ENCODE measurements at places on chromosomes 4 and X.

- DNase-seq: no peak
Observed at GRCh38 chrX:32395878-32396277, 815.5 kb downstream of the DMD start.

DNA sequence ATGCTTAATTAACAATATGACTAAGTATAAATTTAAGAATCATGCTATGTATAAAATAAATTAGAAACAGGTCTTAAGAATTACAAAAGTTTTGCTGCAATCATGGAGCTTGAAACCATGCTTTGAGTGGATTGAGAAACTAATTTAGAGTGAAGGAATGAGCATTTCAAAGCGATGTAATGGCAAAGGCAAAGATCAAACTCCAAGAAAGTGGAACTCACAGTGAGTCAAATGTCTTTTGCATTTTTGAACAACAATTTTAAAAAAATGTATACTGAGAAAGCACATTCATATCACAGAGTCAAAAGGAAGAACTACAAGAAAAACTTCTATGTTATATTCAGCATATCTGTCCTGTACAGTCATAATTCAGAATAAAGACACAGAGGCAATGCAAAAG lies 6.6 kb downstream of the GPRIN3 start:
- DNase-seq: no peak

DNA sequence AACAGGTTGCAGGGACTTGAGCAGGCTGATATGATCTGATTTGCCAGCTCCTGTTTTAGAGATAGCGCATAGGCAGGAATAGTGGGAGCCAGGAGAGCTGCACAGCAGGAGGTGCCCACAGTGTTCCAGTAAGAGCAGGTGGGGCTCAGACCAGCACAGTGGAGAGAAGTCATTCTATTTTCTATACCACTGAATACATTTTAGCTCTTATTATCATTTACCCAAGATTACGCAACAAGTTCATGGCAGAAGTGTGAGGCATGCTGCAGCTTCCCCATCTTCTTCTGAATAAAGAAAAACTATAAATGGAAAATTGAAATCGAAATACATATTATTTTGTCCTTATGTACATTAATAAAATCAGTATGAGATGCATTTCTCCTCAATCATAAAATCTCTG lies 114.7 kb upstream of the EDNRA start:
- DNase-seq: no peak

DNA sequence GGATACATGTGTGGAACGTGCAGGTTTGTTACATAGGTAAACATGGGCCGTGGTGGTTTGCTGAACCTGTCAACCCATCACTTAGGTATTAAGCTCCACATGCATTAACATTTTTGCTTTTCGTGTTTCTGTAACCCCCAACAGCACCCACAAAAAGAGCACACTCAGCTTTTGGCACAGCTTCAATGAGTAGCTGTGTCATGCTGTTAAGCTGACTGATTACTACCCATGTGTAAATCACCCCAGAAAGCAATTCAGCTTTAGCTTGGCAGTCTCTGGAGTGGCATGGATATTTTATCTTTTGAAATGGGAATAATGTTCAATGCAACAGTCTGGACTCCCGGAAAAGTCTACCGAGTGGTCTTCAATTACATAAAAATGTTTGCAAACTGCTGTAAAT lies 734.3 kb downstream of the STIM2 start:
- no peak for DNase-seq

DNA sequence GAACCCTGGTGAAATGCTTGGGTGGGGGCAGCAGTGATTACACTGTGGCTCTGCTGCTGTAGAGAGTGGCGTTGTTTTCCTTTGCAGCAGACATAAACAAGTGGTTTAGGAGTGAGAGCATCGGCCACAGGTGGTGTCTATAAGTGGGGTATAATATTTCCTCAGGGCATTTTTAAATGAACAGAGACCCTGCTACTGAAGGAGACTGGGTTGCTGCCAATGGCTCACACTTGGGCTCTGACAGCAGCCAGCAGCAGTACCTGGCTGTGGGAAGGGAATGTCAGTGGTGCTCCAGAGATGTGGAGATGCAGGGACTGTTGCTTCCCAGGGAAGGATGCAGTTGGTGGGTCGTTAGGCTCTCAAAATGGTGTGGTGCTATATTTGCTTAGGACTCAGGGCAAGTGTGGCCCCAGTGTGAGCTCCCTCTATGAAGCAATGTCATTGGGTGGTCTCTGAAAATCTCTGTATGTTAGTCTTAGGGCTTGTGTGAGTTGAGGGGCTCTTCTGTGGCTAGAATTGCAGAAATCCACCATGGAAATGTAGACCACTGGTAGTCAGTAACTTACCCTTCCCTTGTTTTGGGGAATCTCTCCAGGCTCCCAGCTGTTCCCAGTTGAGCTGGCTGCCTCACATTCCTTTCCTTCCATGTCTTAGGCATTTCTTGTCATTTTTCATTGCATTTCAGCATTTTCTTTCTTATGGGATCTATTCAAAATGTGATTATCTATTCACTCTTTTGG lies 1023.0 kb upstream of the GRID2 start:
- DNase-seq: no peak

DNA sequence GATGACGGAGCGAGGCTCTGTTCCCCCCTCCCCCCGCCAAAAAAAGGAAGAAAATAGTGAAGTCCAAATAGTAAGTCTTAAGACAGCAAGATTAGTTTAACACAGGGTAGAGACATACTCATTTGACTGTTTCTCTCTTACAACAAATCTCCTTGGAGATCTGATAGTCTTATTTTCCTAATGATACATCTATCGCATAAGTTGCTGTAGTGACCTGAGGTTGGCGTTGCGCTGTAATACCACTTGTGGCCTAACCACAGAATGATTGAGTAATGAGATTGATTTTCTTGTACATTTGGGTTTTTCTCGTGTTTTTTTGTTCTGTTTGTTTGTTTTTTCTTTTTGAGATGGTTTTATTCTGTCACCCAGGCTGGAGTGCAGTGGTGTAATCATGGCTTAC lies 27.2 kb downstream of the OCIAD1 start:
- DNase-seq: no peak

DNA sequence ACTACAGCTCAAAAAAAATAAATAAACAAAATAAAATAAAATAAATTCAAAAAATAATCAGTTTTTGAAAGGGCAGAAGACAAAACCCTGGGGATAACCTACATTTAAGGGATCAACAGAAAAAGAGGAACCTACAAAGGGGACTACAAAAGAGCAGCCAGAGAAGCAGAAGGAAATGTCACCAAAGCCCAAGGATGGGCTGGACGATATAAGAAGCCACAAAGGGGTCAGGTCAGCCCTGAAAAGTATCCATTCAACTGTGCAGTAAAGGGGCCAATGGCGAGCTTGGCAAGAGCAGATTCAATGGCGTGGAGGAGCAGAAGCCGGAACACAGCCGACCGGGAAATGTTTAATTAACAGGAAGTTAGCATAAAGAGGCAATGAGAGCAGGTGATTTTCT lies 16.9 kb downstream of the ACOT9 start:
- no peak for DNase-seq

DNA sequence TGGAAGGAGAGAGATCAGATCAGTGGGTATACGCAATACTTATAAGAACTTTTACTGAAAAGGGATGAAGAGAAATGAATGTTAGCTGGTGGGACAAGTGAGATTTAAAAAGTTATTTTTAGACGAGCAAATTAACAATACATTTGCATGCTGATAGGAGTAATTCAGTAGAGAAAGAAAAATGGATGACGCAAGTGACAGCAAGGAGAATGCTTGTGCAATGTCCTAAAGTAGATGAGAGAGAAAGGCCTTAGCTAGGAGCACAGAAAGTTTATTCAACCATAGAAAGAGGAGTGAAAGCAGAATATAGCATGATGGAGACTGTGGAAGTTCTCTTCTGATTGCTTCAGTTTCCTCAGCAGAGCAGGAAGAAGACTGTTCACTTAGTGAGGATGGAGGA lies 45.8 kb downstream of the OSTC start:
- no peak for DNase-seq

DNA sequence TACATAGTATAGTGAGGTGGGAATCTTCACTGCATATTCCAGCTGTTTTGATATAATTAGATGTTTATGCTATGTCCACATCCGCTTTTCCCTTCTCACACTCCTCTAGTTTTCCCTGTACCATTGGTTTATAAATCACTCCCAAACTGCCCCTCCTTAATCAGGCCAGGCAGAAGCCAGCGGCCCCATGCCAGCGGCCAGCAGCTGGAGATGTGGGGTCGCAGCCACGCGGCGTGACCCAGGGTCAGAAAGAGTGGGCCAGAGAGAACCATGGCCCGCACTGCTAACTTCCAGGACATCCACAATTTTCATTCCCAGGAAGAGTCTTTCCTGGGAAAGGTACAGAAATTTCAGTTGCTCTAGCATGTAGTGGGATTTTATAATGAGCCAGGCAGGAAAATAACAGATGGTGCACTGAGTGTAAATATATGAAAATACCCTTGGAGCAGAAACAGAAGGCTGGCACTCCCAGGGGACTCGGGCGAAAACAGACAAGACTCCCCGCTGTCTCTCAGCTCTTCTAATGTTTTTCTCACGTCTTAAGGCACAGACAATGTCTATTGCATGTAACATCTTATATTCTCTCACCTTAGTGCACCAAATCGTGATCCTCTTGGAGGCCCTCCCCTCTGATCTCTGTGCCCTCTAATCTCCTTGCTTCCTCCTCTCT lies 145.9 kb upstream of the ZFP42 start:
- no peak for DNase-seq

DNA sequence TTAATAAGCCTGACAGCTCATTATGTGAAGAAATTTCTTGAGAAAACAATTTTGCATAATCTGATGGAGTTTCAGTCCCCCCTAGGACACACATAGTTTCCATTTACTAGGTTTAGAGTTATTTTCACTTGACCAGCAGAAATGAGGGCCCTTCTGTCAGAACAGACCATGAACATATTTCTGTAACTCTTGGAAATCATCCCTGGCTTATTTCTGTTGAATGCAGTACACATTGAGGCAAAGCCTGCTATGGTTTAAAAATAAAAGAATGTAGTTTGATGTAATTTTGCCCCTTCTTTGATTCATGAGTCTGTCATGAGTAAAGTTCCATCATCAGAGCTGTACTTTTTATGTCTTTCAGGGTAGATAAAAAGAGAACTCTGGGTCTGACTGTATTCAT lies 104.6 kb upstream of the ETNPPL start:
- DNase-seq: no peak

DNA sequence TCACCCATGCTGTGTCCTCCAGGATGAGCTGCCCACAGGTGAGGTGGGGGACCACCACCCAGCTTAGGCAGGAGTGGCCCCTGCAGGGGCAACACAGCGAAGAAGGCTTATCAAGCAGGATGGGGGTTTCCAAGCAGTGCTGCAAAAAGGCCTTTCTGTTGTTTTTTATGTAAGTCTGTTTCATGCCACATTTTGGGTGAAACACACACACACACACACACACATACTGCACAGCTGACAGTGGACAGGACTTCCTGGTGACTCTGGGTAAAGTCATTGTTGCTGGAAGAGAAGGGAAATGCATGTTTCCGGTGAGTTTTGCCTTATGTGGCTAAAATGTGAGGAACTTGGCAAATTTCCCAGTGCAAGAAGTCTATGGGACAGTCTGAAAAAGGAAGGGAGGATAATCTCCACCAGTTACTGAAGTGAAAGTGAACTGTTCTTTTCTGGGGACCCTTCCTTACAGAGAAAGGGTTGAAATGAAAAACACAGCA lies 119.2 kb downstream of the IRF2 start:
- peak; percentile 91 for DNase-seq

DNA sequence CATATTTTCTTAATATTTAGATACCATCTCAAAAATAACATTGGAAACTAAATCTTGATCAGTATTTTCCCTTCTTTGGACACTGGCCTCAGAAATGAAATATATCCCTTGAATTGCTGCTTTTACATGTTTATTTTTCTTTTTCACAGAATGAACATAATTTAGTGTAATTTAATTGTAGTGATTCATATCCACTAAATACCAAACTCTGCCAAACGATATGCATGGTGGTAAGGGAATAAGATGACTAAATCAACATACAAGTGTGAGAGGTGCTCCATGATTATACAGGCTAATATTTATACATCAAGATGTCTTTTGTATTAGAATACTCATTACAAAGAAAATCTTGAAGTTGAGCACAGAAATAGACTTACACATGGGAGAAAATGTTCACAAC lies 216.8 kb upstream of the PACRGL start:
- peak; percentile 47 for DNase-seq

DNA sequence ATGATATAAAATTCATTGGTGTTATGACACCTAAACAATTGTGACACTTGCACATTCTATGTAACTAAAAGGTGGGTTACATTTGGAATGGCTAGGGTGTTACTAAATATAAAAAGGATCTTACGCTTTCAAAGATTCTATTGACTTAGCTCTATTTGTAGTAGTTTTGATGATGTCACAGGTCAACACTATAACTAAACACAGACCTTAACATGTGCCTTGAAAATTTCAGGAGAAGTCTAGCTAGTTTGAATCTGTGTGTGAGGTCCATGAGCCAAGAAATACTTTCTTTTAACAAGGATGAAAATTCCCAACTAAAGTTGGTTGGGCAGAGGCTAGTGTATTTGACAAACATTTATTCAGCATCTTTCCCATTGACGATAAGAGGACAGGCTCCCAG lies 298.0 kb downstream of the GPAT3 start:
- DNase-seq: no peak

- no peak for DNase-seq
Observed at GRCh38 chr4:121764702-121765367, at the start of gene SMIM43. Gene SMIM43 (minus strand): TSS chr4:121765164. CDS start chr4:121765105, 59 bp downstream.

GRCh38 chrX:68090266-68090665 lies 343.0 kb downstream of the OPHN1 start:
- DNase-seq: no peak

GRCh38 chr4:174222266-174222872 lies 61.1 kb downstream of the FBXO8 start:
- no peak for DNase-seq

- DNase-seq: peak; percentile 65
Observed at GRCh38 chrX:134963041-134963440, 27.8 kb upstream of the SMIM10 start.

GRCh38 chrX:54178100-54178940 lies 4.7 kb downstream of the FAM120C start:
- peak; percentile 77 for DNase-seq

- DNase-seq: peak; percentile 63
Observed at GRCh38 chrX:102832661-102833060, 104.4 kb upstream of the RAB40AL start.

- DNase-seq: no peak
Observed at GRCh38 chrX:68934421-68934820, 105.6 kb downstream of the EFNB1 start.

GRCh38 chrX:153158319-153158718 lies 20.8 kb upstream of the MAGEA1 start:
- DNase-seq: no peak

DNA sequence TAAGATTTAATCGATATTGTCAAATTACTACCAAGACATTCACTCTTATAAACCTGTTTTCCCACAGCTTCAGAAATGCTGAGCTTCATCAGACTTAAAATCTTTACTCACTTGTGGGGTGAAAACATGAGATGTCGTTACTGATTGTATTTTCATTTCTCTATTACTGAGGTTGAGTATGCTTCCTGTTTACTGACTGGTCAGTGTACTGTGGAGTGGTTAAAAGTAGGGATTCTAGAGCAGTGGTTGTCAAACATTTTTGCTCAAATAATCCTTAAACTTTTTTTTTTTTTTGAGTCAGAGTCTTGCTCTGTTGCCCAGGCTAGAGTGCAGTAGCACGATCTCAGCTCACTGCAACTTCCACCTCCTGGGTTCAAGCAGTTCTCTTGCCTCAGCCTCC lies 50.3 kb downstream of the NSUN7 start:
- DNase-seq: no peak

All from fibroblast of skin of right quadriceps (primary cell).